ENCODE measurements at places on chromosomes 1 and 21.

DNA sequence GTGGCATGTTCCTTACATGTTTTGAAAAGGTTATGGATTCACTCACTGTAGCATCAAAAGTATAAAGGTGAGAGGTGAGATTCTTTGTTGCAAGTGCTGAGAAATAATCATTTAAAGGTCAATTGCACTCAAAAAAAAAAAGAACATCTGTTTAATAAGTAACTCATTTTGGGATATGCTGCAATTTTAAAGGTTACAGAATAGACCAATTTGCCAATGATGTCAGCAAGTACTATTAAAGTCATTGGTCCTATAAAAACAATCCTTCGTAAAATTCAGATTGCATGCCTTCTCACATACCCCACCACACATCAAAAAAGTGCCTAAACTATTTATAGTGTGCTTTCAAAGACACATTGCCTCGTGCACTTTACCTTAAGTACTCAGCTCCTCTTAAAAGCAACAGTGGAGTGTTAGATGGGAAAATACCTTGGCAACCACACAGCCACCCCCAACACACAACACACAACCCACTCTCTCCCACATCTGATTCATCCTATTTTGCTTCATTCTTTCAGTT lies 218.2 kb upstream of the ADGRL2 start:
- DNase-seq = no peak

DNA sequence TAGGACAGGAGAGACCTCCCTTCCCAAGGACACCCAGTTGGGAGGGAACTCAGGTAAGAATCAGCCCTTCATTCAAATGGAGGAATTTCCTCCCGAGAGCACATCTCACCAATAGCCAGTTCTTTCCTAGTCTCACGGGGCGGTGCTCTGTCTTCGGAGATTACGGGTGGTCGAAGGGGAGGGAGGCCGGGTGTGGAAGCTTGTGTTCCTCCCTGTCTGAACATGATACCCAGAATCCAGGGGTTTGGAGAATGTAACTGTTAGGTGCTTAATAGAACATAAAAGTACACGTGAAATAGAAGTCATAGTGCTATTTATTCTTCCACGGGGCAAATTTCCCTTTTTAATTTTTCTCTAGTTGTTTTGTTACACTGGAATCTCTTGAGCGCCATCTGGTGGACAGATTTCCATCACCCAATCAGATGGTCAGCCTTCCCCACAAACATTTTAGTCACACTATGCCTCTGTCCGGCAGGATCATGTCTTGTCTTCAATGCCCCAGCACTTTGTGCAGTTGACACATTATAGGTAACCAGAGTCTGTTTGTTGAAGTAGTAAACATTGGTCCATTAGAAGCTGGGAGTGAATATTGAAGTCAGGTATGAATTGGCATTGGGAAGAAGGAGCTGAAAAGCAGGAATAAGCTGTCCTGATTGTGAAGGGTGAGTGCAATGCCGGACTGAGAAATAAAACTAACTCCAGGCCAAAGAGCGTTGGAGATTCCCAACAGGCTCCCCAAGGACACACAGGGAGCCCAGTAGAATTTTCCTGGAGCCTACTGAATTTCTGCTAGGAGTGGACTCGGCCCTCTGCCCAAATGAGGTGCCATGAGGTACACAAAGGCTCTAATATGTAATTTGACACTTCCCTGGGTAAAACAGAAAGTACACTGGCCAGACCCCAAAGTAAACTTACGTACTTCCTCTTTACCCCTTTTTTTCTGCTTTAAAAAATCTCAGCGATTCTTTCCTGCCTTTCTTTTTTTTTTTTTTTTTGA lies 27.6 kb upstream of the ZNF697 start:
- DNase-seq = no peak

GRCh38 chr1:234768569-234769283 lies 158.7 kb upstream of the IRF2BP2 start:
- DNase-seq = no peak

- no peak for DNase-seq
Measured at GRCh38 chr1:206526064-206526911, 19.0 kb downstream of the RASSF5 start.

DNA sequence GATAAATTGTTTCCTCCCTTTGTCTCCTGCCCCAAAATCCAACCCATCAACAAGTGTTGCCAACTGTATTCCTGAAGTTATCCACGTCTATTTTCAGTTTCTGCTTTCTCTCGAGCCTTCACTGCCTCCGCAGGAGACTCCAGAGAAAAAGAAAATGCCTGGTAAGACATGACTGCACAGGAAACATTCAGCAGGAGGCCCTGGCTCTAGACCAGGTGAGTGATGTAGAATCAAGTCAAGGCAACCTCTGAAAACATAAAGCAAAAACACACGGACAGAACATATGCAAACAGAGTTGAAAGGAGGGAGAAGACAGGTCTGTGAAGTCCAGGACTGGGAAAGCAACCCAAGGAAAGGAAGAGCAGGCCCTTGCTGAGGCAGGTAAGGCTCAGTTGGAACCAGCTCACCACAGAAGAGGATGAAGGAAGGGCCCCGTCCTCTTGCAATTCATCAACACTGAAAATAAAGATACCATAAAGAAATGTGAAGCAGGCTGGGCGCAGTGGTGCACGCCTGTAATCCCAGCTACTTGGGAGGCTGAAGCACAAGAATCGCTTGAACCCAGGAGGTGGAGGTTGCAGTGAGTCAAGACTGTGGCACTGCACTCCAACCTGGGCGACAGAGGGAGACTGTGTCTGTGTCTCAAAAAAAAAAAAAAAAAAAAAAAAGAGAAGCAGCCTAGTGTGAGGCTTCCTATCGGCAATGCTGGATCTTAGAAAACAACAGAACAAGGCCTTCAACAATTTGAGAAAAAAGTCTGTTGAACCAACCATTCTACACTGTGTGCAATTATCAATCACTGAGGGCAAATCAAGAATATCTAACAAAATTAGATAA lies 8.8 kb downstream of the NOL9 start:
- no peak for DNase-seq

- DNase-seq = no peak
Measured at GRCh38 chr1:86277936-86278335, 118.2 kb downstream of the ODF2L start.

DNA sequence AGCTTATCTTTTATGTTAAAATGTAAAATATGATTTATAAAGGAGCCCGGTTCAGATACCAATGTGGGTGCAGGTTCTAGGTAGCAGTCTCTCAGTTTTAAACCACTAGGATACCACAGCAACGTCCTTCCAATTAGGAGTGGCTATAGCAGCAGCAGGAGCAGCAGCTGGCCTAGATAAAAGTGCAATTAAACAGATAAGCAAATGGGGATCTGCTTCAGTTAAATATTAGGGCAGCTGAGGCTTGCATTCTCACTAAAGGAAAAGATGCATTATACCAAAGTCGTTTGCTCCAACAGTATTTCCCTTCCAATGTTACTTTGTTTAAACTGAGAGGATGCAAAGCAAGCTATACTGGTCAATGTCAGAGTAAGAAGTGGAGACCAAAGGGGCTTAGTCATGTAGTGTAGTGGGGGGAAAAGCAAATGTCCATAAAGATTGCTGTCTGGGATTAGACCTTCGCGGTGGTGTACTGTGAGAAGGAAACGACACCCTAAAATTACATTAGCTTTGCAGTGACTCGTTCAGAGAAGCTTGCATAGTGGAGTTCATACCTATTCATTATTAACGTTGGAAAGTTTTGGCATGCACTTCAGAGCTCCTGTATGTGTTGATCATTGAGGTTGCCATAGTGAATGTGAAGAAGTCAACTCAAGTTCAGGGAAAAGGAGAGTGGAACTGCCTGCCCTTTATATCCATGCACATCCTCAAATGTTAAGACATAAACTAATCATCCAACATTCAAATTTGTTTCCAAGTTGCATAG lies 272.2 kb downstream of the VAV3 start:
- no peak for DNase-seq

DNA sequence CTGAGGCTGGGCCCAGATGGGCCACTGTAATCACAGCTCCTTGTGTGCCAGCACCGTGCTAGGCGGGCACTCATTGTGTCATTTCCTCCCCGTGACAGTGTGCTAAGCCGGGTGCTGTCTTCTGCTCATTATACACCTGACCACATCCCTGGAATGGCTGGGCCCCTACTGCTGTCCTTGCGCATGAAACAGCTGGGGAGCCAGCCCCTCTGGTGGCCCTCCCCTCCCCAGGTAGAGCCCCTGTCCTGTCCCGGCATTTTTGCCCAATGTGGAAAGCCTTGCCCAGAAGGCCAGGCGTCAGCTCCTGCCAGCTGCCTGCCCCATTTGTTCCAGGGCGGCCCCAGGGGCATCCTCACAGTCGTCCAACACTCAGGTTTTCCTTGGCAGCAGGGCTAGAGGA lies 107.4 kb upstream of the CASZ1 start:
- no peak for DNase-seq

- DNase-seq = no peak
Measured at GRCh38 chr1:208683141-208683540, 439.0 kb upstream of the PLXNA2 start.

- DNase-seq = peak; percentile 62
Measured at GRCh38 chr21:45507523-45507875, 34.7 kb downstream of the SLC19A1 start.

- no peak for DNase-seq
Measured at GRCh38 chr1:153540394-153541361, at the start of gene S100A5. Gene S100A5 (minus strand): TSS chr1:153540934. CDS start chr1:153540191, 743 bp downstream.

DNA sequence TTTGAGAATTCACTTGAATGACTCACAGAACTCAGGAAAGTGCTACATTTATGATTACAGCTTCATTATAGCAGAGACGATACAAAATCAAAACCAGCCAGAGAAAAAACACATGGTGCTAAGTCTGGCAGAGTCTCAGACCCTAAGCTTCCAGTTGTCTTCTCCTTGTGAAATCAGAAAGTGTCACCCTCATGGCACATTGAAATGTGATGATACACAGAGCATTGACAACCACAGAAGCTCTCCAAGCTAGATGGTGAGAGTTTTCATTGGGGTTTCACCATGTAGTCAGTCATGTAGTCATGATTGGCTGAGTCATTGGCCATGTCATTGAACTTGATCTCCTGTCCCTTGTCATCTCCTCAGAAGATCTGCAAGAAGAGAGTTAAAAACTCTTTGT lies 526.6 kb downstream of the MRPL39 start:
- DNase-seq = no peak

DNA sequence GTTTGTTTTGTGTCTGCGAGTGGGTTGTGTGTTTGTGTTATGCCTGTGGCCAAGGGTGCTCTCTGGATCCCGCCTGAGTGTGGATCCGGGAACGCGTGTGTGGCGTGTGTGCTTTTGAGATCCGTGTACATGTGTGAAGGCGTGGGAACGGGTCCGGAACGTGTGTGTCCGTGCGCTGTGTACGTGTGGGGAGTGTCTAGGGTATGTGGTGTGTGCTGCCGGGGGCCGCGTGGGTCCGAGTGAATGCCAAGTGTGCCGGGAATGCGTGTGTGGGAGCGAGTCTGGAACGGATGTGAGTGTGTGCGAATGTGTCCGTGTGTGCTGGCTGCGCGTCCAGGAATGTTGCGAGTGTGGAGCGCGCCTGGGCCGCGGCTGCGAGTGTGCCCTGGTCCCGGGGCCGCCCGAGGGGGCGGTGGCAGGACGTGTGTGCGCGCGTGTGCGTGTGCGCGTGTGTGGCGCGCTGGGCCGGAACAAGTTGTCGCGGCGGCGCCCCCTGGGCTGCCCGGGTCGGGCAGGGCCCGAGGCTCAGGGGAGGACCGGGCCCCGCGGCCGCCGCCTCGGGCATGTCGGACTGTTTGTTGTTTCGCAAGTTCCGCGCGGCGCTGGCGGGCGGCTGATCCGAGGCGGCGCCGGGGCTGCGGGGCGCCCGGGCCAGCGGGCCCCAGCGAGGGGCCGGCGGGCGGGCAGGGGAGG lies 953 bp downstream of the PTPRU start:
- peak; percentile 78 for DNase-seq

DNA sequence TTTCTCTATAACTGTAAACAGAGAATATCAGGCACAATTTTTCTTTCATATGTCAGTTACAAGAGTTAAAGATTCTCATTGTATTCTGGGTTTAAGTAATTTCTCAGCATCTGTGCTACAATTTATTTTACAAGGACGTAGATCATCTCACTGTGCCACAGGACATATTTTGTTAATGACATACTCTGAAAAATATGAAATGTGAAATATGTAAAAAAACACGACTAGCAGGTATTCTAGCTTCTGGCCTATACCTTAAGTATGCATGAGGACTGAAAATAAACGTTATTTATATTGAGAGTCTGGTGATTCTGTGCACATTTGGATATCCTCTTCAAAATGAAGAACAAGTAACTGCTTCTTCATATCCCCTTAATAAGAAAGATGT lies 308.8 kb downstream of the BRINP3 start:
- DNase-seq = no peak

GRCh38 chr1:231774719-231775335 lies 148.2 kb downstream of the DISC1 start:
- no peak for DNase-seq

DNA sequence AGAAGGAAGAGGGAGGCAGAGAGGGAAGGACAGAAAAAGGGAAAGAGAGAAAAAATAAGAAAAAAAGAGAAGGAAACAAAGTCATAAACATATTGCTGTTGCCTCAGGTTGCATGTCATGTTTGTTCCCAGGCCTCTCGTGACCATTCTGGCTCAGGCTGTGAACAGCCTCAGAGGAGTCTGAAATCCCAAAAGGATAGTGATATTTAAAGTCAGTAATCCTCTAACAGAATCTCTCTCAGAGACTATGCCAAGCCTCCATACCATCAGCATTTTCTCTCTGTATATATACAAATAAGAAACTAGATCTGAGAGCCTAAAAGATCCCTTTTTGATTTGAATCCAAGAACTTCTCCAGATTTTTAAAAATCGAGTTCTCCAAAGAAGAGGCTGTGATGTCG lies 35.2 kb downstream of the GORAB start:
- no peak for DNase-seq

DNA sequence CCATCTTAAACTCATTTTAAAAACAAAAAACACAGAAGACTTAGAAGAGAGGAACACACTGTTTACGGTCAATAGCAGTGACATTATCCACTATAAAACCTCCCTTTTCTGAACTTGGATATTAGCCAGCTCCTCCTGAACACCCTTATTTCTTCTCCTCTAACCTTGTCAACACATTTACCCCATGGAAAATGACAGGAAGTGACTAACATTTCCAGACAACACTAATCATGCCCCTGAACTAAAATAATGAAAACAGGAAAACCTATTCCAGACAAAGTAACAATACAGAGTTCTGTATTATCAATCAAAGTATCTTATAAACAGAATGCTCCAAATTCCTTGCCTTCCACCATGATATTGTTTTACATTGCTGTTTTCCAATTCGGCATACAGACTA lies 45.3 kb downstream of the PALMD start:
- DNase-seq = no peak

DNA sequence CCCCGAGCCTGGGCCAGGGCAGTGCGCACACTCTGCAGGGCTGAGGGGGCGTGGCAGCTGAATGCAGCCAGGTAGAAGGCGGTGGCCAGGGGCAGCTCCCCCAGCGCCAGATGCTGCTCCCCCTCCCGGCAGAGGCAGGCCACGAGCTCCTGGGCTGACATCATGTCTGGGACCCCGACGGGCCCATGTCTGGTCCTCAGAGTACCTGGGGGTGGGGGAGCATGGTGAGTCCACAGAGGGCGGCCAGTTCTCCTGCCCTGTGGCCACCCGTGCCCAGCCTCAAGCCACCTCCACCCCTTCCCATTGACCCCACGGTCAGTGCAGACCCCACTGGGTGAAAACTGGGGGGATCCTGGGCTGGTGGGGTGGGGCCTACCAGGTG lies 838 bp downstream of the TTC34 start:
- DNase-seq = no peak

All from type B pancreatic cell (in vitro differentiated cells).